ENCODE measurements at places on chromosomes 16 and 17.

DNA sequence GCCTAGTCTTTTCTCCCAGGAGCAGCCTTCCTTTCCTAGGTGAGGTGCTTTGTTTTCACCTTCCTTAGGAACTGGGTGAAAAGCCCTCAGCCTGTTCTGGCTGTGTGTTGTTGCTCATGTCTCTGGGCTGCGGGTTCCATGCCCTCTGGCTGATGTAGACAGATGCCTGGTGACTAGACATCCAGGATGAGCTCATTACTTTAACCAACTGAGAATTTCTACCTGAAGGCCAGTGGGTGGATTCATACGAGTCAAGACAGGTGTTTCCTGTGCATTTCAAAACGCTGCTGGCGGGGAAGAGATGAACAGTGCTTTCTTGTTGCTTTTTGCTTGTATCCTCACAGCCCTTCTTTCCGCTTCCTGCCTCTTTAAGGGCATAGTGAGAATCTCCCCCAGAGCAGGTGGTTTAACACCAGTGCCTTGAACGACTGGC, 22.3 kb downstream of the SAP30BP start:
- peak; percentile 97 for DNase-seq

GRCh38 chr16:86414991-86415740, 95.2 kb upstream of the FOXF1 start:
- DNase-seq, result no peak

DNA sequence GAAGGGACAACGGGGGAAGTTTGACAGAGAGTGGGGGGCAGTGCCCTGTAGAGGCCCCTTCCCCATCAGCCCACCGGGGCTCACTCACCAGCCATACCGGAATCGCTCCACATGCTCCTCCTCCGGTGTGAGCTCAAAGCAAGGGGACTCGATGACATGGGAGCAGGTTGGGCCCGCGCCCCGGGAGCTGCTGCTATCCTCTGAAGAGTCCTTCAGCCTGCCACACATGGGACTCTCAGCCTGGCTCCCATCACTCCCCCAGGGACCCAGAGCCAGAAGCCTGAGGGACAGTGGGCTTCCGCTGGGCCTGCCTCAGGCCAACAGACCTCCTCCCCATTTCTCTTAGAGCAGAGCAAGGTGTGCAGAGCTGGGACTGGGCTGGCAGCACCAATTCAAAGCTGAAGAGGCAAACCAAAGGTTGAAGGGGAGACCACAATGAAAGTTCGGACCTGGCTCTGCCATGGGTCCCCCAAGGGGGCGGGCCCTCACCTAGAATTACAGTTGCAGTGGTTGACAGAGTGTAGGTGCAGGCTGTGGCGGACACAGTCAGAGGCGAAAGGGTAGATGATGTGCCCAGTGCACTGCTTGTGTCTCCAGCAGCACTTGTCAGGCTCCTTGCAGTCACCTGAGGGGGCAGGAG, 7.3 kb downstream of the PROCA1 start:
- no peak for DNase-seq

- peak; percentile 52 for DNase-seq
These were observed 25.1 kb upstream of the FOXJ1 start for GRCh38 chr17:76166168-76166567.

DNA sequence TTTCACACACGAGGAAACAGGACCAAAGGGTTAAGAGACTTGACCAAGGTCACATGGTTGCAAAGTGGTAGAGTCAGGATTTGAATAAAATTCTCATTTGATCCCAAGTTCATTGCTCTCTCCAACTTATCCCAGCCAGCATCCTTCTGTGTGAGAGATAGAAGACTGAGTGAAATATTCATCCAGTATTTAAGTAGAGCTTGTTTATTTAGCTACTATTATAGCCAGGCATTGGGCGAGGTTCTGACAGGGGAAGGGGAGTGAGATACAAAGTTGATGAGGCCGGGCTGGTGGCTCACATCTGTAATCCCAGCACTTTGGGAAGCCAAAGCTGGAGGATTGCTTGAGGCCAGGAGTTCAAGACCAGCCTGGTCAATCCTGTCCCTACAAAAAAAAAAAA, 4.4 kb downstream of the ITGAL start:
- no peak for DNase-seq

DNA sequence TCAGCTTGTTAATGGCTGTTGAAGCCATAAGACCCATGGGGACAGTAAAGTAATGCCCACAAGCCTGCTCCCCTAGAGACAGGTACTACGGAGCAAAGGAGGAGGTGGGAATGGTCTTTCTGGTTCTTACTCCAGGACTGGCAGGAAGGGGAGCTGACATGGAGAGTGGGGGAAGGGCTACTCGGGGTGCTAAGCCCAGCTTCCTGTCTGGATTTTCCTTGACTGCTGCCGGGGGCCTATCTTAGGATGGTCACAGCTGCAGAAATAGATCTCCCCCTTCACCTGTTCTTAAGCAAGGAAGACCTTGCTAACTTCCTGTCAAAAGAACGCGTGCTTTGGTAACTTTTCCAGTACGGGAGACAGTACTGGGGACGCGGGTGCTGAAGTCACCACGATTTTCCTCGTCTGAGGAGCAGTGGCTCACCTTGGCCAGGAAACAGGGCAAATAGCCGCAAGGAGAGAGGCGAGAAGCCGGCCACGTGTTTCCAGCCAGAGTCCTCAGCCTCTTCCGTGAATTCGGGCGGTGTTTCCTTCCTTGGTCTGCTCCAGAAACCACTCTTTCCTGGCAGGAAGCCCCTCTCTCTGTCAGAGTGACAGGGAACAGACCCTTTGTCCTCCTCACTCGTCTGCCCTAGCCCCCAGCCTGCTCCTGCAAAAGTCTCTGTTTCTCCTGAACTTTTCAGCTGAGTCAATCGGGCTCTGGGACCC, 656 bp upstream of the PRR29 start:
- peak; percentile 67 for DNase-seq

GRCh38 chr17:1746975-1747543, 4.4 kb downstream of the SERPINF2 start:
- DNase-seq, result peak; percentile 71

- DNase-seq, result no peak
These were observed 289.2 kb upstream of the FOXF1 start for GRCh38 chr16:86221085-86221484.

DNA sequence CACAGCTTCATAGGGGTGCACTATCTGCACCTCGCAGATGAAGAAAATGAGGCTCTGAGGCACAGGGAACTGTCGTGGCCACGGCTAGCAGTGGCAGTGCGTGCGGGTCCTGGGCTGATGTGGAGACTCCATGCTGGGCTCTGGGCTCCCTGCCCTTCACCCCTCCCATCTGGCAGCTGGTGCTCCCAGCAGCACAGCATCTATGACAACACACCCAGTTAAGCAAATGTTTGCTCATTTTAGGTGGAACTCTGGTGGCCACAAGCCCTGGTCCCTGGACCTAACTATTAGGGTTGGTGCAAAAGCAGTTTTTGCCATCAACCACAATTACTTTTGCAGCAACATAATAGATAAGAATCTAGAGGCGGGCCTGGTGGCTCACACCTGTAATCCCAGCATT, 30.9 kb downstream of the IFT140 start:
- DNase-seq, result no peak

DNA sequence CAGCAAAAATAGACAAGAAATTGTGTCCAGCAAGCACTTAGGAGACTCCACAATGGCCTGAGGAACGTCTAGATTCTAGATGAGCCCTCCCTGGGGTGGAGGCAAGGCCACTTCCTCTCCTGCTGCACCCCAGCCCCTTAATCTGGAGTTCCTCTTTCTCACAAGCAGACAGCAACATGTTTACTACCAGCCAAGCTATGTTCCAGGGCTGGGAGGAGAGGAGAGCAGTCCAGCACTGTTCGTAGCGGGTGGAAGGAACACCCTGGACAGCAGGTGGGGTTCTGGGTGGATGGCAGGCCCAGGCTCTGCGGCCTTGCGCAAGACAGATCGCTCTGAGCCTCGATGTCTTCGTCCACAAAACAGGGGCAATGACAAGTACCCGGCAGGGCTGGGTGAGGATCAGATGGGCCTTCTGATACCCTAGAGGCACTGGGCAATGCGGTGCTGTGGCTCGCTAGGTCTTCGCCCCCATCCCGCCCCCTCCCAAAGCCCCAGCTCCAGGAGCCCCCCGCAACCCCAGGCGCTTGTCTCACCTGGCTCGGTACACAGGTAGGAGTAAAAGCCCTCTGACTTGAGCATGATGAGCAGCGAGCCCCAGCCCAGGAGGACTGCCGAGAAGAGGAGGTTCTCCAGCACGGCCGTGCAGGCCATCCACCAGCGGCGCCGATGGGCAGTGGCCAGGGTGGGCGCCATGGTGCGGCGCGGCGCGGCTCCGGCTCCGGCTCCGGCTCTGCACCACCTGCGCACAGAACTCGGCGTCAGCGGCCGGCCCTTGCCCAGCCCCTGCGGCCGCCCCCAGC, 1.3 kb downstream of the SLC43A2 start:
- DNase-seq, result peak; percentile 72

GRCh38 chr16:997440-998051, 16.0 kb downstream of the SOX8 start:
- DNase-seq, result peak; percentile 90

- DNase-seq, result peak; percentile 34
These were observed 111.9 kb downstream of the GSG1L start for GRCh38 chr16:27951489-27952120.

GRCh38 chr16:13331918-13332317, 430.5 kb downstream of the SHISA9 start:
- DNase-seq, result no peak

GRCh38 chr17:45946841-45947256, 52.2 kb upstream of the STH start:
- no peak for DNase-seq

DNA sequence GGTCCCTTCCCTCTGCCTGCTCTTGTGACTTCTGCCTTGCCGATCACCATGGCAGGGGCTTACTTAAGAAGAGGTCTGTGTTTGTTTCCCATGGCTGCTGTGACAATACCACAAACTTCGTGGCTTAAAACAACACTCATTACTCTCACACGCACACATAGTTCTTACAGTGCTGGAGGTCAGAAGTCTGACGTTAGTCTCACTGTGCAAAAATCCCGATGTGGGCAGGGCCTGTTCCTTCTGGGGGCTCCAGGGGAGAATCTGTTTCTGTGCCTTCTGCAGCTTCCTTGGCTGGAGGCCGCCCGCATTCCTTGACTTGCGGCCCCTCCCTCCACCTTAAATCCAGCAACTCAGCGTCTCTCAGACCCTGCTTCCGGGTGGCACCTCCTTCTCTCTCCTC, 249.2 kb upstream of the GSE1 start:
- DNase-seq, result no peak

- DNase-seq, result peak; percentile 52
These were observed 8.7 kb upstream of the SLC7A5 start for GRCh38 chr16:87877942-87878507.

DNA sequence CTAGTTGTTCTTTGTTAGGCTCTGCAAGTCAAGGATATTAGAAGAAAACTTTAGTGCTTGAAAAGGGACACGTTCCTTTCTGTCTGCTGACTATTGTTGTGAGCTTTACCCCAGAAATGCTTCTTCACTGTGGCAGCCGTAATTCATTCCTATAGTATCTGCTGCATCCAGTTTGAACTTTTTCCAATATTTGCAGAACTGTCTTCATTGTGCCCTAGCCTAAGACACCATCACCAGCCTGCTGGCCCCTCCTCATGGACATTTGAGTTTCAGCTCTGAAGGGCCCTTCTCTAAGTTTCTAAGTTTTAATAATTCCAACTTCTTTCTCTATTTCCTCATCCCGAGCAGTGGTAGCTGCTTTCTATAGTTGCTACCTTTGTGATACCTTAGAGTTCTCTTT, 91.7 kb downstream of the SLC39A11 start:
- no peak for DNase-seq

DNA sequence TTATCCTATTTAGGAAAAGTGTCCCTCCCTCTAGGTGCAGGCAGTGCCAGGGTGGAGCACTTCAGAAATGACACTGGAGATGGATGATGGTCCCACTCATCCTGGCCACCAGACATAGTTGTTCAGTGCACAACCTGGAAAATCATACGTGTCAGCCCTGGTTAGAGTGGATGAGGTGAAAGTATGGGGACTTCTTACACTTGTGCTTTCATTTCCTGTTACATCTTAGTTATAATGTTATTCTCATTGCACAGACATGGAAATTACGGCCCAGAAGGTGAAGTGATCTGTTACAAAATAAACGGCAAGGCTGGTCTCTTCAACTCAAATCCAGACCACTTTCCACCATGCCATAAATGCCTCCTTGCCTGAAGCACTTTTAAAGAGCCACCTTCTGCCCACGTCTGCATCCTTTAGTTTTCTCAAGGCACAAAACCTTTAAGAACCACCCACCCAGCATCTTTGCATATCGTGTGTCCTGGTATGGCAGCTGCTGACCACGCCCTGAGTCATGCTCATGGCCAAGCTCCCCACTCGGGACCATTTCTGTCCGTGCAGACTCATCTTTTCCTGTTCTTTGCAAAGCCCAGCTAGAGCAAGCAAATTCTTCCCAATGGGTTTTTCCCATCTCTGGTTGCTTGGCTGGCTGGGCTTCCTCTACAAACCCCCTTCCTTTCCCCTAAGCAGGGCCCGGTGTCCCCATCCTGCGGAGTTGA, 22.4 kb downstream of the TBC1D3B start:
- DNase-seq, result no peak

DNA sequence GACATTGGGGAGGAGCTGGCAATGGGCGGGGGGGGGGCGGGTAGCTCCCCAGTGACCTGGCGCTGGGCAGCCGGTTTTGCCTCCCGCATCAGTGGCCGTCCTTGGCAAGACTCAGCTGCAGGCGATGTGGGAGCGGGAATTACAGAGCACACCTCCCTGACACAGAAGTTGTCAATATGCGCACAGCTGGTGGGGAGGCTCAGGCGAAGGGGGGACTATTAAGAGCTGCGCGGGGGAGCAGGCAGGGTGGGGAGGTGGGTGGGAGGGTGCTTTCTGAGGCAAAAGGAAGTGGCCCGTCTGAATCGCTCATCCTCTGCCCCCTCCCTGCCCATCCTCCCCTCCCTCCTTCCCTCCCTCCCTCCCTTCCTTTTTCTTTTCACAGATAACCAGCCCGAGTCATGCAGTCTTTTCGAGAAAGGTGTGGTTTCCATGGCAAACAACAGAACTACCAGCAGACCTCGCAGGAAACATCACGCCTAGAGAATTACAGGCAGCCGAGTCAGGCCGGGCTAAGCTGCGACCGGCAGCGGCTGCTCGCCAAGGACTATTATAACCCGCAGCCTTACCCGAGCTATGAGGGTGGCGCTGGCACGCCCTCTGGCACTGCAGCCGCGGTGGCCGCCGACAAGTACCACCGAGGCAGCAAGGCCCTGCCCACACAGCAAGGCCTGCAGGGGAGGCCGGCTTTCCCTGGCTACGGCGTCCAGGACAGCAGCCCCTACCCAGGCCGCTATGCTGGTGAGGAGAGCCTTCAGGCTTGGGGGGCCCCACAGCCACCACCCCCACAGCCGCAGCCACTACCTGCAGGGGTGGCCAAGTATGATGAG, 44.0 kb downstream of the SREBF1 start:
- DNase-seq, result peak; percentile 84

DNA sequence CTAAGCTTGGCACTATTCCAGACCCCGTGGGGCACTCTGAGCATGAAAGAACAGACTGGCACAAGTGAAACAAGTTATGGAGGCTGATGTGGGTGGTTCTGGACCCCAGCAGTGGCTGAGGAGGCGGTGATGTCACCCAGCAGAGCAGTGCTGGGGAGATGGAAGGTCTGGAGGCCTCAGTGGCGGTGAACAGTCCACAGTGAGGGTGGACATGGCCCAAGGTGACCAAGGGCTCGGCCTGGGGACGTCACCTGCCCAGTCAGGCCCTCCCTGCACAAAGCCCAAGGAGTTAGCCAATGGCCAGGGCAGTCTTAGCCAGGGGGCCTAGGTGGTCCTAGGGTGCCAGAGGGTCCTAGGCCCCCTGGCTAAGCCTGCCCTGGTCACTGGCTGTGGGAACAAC, 24.5 kb downstream of the SMPD3 start:
- DNase-seq, result no peak
